Activated T-cell treated with anti-CD3 and anti-CD28 coated beads, Interleukin-2, amount 50 U/mL, for 72 hours (primary cell): ENCODE measurements at places on chromosomes 2 and 18.

DNA sequence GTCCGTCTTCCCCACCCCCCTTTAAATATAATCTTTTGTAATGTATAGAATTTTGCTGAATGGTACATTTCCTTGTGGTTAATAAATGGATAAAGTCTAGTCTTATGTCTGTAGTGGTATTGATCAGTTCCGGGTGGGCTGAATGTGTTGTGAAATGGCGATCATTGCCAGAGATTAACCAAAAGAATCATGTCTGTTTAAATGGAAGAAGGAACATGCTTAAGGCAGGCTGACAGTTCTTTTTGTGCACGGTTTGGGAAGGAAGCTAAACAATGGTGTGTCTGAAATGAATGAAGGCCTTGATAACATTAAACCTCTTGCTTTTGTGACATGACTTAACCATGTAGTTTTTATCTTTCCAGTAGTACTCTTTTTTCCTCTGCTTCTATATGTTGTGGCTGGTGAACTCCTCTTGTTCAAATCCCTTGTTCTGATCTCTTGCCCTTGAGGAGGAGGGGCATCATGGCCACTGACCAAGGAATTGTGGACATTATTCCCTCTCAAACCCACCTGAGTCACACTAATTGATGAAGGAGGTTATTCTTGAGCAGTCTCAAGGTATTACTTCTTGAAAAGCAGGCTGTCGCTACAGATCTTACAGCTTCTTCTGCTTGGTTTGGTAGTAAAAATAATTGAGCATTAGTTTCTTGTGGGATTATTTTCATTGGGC is 1.7 kb downstream of the ACVR2A start:
- peaks cover 28% of the 10 kb centered on the region for H3K27me3 ChIP-seq
- H3K4me3 ChIP-seq = peak overlapping the region; percentile 91
- no peak overlapping the region for H3K27ac ChIP-seq
- peaks cover 54% of the 10 kb centered on the region for H3K4me1 ChIP-seq
- peaks cover 2% of the 10 kb centered on the region for H3K36me3 ChIP-seq

DNA sequence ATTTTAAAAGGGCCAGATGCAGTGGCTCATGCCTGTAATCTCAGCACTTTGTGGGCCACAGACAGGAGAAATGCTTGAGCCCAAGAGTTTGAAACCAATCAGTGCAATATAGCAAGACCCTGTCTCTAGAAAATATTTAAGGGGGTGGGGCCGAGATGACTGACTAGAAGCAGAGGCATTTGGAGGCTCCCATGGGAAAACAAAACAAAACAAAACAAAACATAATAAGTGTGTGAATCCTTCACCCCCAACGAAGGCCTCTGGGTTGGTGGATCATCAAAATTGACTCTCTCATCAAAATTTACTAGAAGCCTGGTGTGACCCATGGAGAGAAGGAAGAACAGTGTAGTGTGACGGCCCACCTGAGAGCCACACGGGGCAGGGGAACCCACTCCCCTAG is 560.9 kb downstream of the LRP1B start:
- H3K4me3 ChIP-seq = no peak overlapping the region
- H3K27ac ChIP-seq = no peak overlapping the region
- no peaks in the 10 kb centered on the region for H3K36me3 ChIP-seq
- H3K27me3 ChIP-seq = no peaks in the 10 kb centered on the region
- DNase-seq = no peak

DNA sequence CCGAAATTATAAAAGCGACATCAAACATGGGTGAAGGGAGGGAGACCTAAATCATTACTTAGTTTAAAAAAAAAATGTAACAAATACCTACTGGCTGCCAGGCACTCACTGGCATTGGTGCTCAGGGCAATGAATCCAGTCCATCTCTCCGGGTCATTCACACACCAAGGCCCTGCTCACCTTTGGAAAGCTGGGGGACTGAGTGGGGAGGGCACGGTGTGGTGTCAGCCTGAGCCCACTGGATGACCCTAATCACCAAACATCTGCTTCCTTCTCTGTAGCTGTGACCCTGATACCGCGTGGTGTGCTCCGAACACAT is 336 bp upstream of the DDX1 start:
- peak overlapping the region; percentile 89 for H3K4me3 ChIP-seq
- peak overlapping the region; percentile 98 for H3K27ac ChIP-seq
- peaks cover 29% of the 10 kb centered on the region for H3K4me1 ChIP-seq
- no peaks in the 10 kb centered on the region for H3K27me3 ChIP-seq
- no peak for DNase-seq

DNA sequence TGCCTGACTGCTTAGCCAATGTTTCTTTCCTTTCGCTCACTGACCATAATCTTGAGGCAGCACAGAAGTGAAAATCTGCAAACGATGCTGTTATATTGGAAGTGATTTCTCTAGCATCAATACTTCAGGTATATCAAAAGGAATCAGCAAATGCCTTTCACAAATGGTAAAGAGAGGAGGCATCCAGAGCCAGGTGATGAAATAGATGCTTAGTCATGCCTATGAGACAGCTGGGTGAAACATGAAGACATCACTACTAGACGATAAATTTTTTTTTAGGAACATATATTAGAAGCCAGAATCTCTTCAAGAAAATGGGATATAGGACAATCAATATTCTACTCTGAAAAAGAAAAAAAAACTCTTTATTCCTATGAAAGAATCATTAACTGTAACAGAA is 249.2 kb upstream of the SLC39A10 start:
- H3K36me3 ChIP-seq = peaks cover 2% of the 10 kb centered on the region
- H3K27me3 ChIP-seq = no peaks in the 10 kb centered on the region
- H3K4me3 ChIP-seq = no peak overlapping the region
- peaks cover 15% of the 10 kb centered on the region for H3K4me1 ChIP-seq
- DNase-seq = no peak
- no peak overlapping the region for H3K27ac ChIP-seq

- no peaks in the 10 kb centered on the region for H3K27me3 ChIP-seq
- H3K36me3 ChIP-seq = no peaks in the 10 kb centered on the region
- no peak overlapping the region for H3K4me3 ChIP-seq
- no peaks in the 10 kb centered on the region for H3K4me1 ChIP-seq
These were observed 174.4 kb upstream of the FBXO11 start for GRCh38 chr2:48080534-48081316.

- no peak overlapping the region for H3K27ac ChIP-seq
- H3K4me3 ChIP-seq = no peak overlapping the region
- no peaks in the 10 kb centered on the region for H3K4me1 ChIP-seq
- no peaks in the 10 kb centered on the region for H3K36me3 ChIP-seq
These were observed 114.1 kb downstream of the MMADHC start for GRCh38 chr2:149473521-149473920.

GRCh38 chr18:11654736-11655605 is 34.1 kb upstream of the GNAL start:
- H3K36me3 ChIP-seq = no peaks in the 10 kb centered on the region
- H3K4me3 ChIP-seq = peak overlapping the region; percentile 19
- peaks cover 43% of the 10 kb centered on the region for H3K27me3 ChIP-seq
- peaks cover 6% of the 10 kb centered on the region for H3K4me1 ChIP-seq
- DNase-seq = peak; percentile 57
- no peak overlapping the region for H3K27ac ChIP-seq

- no peaks in the 10 kb centered on the region for H3K36me3 ChIP-seq
- DNase-seq = no peak
- H3K27ac ChIP-seq = no peak overlapping the region
- no peak overlapping the region for H3K4me3 ChIP-seq
These were observed 738.7 kb upstream of the LRRTM4 start for GRCh38 chr2:78260861-78261260.

GRCh38 chr2:24832073-24832461 is 38.8 kb downstream of the CENPO start:
- H3K36me3 ChIP-seq = no peaks in the 10 kb centered on the region
- no peak overlapping the region for H3K4me3 ChIP-seq

DNA sequence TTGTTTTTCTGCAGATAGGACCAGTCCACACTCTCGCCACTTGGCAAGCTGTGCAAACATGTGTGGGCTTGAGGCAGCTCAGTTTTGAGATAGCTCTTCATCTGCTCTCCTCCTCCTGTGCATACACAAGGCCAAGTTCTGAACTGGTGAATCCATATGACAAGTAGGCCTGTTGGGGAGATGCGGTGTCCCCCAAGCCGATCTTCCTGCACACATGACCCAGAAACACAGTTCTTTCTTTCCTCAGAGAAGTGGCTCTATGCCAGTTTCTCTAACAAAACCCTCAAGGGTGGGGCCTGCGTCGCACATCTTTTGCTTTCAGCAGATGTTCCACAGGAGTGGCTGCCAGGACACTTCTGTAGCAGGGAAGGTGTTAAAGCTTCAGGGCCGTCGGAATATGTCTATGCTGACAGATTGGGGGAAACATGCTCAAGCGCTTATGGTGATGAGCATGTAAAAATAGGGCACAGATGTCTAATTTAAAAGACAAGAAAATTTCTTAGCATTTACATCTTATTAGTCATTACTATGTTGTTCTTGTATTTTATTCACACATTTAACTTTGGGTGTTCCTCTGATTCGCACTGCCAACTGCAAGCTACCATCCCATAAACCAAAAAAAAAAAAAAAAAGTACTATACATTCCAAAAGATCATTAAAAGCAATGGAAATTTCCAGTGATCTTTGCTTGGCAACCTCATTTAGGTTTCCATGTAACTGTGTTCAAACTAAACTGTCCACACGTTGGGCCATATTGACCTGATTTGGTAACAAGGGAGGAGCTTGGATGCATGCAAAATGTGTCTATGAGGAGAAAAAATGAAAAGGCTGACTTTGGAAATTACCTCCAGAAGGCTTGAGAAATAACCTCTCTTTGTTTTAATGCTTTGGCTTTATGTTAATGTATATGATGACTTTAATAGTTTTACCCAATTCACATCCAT is 1055.5 kb upstream of the KLHL29 start:
- no peaks in the 10 kb centered on the region for H3K27me3 ChIP-seq
- H3K27ac ChIP-seq = no peak overlapping the region
- no peak overlapping the region for H3K4me3 ChIP-seq
- H3K36me3 ChIP-seq = no peaks in the 10 kb centered on the region
- no peaks in the 10 kb centered on the region for H3K4me1 ChIP-seq

DNA sequence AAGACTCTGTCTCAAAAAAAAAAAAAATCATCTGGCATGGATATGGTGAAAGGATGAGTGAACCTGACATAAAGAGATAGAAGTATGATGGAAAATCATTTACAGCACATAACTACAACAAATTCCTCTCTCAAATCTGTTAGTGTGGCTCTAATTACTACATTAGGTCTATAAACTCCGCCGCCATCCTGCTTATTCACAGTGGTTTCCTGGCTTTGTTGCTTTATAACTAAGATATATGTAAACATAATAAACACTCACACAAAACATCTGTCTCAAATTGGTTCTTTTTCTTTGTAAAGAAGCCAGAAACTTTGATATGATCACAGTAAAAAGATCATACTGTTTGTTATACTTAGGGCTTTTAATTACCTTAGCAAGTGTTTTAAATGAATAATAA is 412.6 kb upstream of the FAM98A start:
- no peak for DNase-seq
- H3K4me1 ChIP-seq = no peaks in the 10 kb centered on the region
- no peaks in the 10 kb centered on the region for H3K27me3 ChIP-seq
- no peaks in the 10 kb centered on the region for H3K36me3 ChIP-seq
- H3K4me3 ChIP-seq = no peak overlapping the region
- no peak overlapping the region for H3K27ac ChIP-seq

DNA sequence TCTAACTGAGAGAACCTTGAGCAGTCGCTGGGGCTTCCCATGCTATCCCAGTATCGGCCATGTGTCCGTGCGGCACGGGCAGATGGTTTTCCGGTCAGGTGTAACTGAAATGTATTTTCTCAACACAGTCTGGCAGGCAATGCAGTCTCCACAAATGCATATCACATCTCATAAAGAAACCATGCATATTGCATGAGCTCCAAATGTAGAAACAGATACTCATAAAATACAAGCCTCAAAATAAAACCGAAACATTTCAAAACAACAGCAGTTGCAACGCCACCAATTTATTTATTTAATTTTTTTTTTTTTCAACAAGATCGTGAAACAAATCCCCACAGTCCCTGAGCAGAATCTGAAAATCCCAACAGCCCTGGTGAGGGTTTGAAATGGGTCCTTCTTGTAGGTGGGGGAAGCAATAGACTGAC is 299.4 kb downstream of the LPIN1 start:
- H3K36me3 ChIP-seq = no peaks in the 10 kb centered on the region
- H3K4me1 ChIP-seq = peaks cover 31% of the 10 kb centered on the region
- no peak overlapping the region for H3K27ac ChIP-seq

DNA sequence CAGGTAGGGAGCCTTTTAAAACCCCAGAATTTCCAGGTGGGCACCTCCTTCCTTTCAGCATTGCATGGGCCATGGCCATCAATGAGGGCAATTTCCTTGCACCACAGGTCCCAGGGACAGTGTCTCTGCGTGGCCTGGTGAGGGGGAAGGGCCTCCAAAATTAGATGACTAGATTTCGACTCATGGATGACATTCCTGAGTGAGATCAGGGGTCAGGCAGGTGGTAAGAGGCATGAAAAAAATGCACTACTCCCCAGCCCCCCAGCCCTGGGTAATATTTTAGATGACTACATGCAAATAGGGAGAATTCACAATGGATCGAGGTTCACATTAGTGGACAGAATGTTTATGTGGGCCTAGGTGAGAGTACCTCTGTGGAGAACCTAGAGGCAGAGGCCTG is 19.0 kb upstream of the IGFBP5 start:
- no peaks in the 10 kb centered on the region for H3K4me1 ChIP-seq
- H3K36me3 ChIP-seq = no peaks in the 10 kb centered on the region
- H3K27ac ChIP-seq = no peak overlapping the region
- H3K4me3 ChIP-seq = no peak overlapping the region
- DNase-seq = no peak

DNA sequence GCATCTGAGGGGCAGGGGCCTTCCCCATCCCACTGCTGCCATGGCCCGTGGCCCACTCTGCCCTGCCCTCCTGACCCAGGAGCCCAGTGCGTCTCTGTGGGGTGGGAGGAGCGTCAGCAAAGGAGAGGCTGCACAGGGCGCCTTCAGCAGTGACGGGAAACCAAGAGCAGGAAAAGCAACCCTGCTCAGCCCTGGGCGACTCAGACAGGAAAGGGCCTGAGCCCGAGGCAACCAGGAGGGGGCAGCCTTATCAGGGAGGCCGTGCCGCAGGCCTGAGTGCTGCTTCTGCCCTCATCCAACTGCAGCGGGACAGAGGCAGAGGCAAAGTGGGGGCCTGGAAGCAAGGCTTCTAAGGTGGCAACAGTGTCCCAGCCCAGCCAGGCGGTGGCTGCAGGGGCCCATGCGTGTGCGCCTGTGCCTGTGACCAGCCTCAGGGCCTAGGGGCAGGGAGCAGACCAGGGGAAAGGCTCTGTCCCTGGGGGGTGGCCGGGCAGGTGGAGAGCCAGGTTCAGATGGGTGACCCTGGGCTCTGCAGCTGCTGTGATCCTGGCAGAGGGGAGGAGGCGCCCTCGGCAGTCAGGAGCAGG is 23.3 kb upstream of the ALPI start:
- no peaks in the 10 kb centered on the region for H3K27me3 ChIP-seq
- H3K36me3 ChIP-seq = no peaks in the 10 kb centered on the region
- no peak overlapping the region for H3K27ac ChIP-seq
- no peaks in the 10 kb centered on the region for H3K4me1 ChIP-seq
- DNase-seq = no peak

GRCh38 chr2:39228413-39229209 is 15.2 kb downstream of the CDKL4 start:
- H3K4me1 ChIP-seq = peaks cover 60% of the 10 kb centered on the region
- H3K27ac ChIP-seq = peak overlapping the region; percentile 1
- peak overlapping the region; percentile 71 for H3K4me3 ChIP-seq
- DNase-seq = peak; percentile 35
- H3K27me3 ChIP-seq = no peaks in the 10 kb centered on the region
- no peaks in the 10 kb centered on the region for H3K36me3 ChIP-seq
